ENCODE measurements at places on chromosomes 1 and 21.

DNA sequence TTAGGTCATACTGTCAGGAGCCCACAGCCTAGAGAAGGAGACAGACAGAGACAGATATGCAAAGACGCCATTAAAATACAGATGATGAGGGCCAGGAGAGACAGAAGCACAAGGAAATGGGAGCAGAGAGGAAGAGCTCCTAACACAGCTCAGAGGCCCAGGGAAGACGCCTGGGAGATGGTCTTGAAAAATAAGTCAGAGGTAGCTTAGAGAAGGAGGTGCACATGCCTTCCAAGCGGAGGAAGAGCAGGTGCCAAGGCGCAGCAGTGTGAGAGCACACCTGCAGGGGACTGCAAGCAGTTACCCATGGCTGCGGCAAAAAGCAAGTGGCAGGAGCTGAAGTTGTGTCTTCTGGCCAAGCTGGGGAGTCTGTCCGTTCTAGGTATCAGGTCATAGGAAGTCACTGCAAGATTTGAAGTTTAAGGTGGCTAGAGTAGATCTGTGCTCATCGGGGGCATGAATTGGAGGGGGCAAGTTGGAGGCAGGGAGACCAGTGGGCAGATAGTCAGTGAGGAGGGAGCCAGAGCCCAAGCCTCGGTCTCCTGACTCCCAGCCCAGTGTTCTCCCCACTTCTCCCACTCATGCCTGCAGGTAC, 1.3 kb upstream of the TRABD2B start:
- no peak for DNase-seq

- no peak for DNase-seq
These were observed 42.0 kb downstream of the ADSS2 start for GRCh38 chr1:244409701-244410100.

GRCh38 chr1:101259744-101260148, 22.9 kb downstream of the S1PR1 start:
- DNase-seq = no peak

GRCh38 chr1:243494741-243495431, 239.0 kb downstream of the SDCCAG8 start:
- no peak for DNase-seq

- DNase-seq = no peak
These were observed 12.8 kb upstream of the TMPRSS2 start for GRCh38 chr21:41520560-41521442.

- no peak for DNase-seq
These were observed 48.8 kb downstream of the ZBTB40 start for GRCh38 chr1:22500471-22500870.

GRCh38 chr1:42133809-42134526, 19.2 kb upstream of the GUCA2B start:
- DNase-seq = no peak

DNA sequence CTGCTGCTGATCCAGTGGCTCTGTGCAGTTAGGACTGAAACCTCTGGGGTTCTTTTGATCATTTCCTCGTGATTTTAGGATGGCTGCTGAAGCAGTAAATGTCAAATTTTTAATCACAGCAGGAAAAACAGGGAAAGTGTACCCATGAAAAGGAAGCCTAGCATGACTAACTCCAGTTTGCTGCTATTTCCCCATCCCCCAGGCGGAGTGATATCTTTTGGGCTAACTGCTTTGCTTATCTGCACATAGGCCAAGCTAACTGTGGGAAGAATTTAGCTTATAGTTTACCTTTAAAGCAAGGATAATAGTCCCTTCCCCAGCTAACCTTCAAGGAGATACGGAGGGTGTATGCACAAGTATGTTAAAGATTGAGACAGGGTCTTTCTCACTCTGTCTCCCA, 149.8 kb upstream of the TNR start:
- DNase-seq = no peak

DNA sequence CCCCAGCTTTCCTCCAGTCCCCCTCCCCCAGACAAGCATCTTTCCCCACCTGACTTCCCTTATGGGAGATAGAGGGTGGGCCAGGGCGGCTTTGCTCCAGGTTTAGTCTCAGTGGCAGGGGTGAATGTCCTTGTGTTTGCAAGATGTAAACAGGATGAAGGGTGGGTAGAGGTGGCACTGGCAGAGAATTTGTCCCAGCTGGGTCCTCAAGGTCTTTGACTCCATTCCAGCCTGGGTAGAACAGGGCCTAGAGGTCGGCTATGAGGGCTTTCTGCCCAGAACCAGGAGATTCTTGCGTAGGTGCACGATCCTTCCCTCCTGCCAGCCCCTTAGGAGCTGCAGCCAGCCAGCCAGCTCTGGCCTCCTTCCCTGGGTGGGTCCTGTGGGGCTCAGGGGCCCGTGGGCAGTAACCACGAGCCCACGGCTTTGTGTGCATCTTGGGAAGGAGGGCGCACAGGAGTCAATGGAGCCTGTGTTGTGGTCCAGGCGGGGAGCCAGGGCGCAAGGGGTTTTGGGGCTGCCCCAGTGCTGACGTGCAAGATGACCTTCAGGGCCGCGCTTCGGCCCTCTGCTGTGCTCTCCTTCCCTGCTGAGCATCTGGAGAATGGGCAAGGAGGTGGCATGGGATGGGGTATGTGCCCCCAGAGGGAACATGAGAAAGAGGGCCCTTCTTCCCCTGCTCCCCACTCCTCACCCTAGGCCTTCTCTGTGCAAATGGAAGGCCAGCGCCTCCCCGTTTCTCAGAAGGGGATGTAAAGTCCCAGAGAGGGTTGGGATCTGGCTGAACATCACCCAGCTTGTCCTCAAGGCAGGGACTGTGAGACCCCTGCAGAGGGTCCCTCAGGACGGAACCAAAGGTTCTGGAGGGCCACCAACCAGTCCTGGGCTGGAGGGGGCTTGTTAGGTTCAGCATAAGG, 15.7 kb downstream of the POU3F1 start:
- DNase-seq = no peak

DNA sequence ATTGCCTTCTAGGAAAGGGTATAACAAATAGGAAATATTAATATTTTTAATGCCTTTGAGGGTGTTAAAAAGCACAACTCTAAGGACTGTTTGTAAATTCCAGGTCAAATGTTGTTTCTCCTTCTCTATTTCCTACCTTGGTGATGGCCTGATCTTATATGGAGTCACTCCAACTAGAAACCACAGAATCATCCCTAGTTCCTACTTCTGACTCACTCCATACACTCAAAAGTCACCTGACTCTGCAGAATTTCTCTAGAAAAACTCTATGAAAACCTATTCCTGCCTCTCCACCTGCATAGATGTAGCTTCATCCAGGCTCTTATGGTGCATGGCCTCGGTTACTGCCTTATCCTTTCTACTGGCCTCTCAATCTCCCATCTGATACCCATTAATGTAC, 14.5 kb downstream of the RGS4 start:
- no peak for DNase-seq

DNA sequence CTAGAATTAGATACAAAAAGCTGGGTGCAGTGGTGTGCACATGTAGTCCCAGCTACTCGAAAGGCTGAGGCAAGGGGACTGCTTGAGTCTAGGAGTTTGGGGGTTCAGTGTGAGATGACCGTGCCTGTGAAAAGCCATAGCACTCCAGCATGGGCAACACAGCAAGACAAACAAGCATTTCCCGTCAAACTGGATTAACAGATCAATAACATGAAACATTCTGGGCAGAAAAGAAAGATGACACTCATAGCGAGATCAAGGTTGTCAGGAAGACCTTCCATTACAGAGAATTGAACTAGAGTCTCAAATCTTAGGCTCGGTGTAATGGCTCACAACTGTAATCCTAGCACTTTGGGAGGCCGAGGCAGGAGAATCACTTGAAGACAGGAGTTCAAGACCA, 14.0 kb downstream of the TFB2M start:
- DNase-seq = no peak

- DNase-seq = no peak
These were observed 79.8 kb downstream of the EPHB2 start for GRCh38 chr1:22790232-22791008.

GRCh38 chr1:112731451-112731850, 16.3 kb upstream of the PPM1J start:
- DNase-seq = no peak

DNA sequence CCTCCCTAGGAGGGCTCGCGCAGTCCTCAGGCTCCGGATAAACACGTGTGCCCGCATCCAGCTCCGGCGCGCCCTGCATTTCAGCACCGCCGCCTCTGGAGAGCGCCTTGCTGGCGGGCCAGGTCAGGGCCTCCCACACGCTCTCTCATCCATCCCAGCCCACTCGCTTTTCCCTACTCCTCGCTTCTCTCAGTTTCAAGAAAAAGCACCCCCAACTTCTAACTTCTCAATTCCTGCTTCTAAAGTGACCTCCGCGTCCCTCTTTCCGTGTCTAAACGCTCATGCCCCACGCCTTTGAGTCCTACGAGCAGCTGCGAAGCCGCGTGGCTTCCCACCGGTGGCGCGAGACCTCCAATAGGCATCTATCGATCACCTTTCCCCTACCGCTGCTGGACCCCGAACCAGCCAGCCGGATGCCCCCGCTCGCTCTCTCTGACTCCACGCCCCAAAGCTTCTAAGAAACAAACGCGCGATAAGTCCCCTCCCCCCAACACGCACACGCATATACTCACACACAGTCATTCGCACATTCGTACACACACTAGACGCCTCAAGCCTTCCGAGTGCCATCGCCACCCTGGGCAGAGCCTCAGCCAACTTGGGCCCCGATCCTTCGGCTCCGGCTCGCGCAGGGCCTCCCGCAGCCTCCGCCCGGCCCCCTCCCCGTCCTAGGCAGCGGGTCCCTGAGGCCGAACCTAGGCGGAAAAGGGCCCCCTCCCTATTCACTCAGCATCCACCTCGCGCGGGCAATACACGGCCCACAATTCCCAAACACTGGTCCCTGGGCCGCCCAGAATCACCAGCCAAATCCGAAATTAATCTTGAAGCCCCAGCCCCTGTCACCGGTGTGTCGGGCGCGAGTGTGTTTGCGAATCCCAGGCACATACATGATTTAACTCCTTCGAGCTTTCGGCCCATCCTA, 1.1 kb downstream of the NMNAT2 start:
- DNase-seq = peak; percentile 36

- no peak for DNase-seq
These were observed 23.8 kb upstream of the PPP2R5A start for GRCh38 chr1:212261361-212261929.

GRCh38 chr1:202130816-202131522, 8.3 kb downstream of the GPR37L1 start:
- DNase-seq = no peak

Measured in NCI-H2081 treated with DMSO at 0.1 percent for 48 hours (cell line).